ENCODE measurements at places on chromosomes 5 and 9.
A peak's percentile ranks its signal among the peaks of the same experiment; 100 is the strongest.

GRCh38 chr5:69492391-69492922, at the start of gene OCLN:
TSS of gene OCLN (plus strand) at chr5:69492790. CDS start at chr5:69504245, 11,455 bp downstream.
- DNase-seq: peak; percentile 85

DNA sequence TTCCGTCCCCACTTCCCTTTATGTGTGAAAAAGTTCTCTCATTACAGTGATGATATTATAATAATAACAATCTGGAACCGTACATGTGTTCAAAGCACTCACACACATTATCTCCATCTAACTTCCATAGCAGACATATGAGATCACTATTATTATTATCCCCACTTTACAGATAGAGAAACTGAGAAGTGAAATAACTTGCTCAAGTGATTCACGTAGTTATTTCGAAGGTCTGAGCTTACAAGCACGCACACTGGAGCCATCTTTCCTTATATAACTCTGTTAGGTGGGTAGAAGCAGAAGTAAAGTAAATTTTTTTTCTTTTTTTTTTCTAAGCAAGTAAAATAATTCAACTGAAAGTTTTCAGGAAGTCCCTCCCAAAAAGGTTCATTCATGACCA, 62.9 kb upstream of the PTGER4 start:
- DNase-seq: no peak

DNA sequence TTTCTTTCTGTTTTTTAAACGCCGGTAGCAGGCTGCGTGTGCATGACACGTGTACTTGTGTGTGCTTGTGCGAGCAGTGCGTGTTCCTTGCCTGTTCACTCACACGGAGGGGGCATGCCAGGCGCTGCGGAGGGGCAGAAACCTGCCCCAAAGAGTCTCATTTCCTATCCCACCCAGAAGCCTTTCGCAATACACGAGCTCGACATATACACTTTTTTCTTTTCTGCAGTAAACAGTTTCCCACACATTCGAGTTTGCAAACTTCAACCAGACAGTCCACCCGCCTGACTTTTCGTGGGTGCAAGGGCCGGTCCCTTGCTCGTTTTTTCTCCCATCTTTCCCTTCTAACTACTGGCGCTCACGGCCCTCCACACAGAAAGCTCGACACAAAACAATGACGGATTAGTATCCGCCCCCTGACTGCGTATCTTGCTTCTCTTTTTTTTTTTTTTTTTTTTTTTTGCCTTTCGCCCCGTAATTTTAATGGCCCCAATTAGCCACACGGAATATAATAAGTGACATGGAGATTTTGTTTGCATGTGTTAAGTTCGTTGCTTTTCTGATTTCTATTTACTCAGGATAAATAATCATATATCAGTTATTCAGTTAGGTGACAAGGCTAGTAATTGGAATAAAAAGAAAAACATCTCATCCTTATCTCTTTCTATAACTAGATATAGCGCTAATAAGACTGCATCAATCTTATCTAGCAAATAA, 5.3 kb upstream of the OTP start:
- DNase-seq: peak; percentile 22

GRCh38 chr9:108476574-108476973, 379.2 kb downstream of the ACTL7B start:
- no peak for DNase-seq

GRCh38 chr5:150068472-150068871, 17.9 kb downstream of the CSF1R start:
- no peak for DNase-seq

DNA sequence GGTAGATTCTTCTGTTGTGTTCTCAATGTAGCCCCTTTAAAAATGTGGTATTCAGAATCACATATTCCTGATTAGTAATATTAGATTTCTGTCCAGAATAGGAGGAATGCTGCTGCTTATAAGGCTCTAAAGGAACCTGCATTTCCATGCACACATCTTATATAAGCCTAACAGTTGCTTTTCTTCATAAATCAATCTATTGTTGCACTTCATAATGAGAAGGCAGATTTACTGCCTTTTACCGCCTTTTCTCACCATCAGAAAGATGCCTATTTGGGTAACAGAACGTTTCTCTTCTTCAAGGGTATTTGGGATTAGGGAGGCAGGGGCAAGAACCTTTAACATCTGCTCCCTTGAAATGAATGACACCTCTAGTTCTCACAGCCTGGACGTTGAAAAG, 243.4 kb downstream of the MLLT3 start:
- no peak for DNase-seq

GRCh38 chr9:4065054-4065453, 234.8 kb downstream of the GLIS3 start:
- no peak for DNase-seq

- no peak for DNase-seq
Measured at GRCh38 chr5:89229331-89230070, 346.5 kb upstream of the MEF2C start.

DNA sequence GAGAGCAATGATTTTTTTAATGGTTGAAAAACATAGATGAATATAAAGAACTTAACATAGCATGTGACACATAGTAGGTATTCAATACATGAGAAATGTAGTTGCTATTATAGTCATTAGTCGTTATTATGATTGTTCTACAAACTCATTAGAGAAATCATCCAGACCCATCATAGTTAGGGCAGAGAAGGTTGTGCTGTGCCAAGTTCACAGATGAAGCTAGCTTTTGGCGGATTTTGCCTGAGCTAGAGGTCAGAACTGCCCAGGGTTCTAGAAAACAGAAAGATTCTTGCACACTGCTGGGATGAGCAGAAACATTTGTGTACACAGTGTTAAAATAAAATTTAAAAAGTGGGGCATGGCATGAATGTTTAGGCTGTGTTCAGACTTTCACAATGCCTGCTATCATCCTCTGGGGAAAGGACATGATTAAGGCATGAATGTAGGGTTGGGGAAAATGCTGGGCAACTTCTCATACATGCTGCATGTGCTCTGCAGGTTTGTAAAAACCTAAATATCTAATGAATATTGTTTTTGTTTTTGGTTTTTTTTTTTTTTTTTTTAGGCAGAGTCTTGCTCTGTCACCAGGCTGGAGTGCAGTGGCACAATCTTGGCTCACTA, 33.3 kb upstream of the RAD23B start:
- no peak for DNase-seq

GRCh38 chr5:148965511-148966265, 97.2 kb downstream of the SH3TC2 start:
- peak; percentile 32 for DNase-seq

DNA sequence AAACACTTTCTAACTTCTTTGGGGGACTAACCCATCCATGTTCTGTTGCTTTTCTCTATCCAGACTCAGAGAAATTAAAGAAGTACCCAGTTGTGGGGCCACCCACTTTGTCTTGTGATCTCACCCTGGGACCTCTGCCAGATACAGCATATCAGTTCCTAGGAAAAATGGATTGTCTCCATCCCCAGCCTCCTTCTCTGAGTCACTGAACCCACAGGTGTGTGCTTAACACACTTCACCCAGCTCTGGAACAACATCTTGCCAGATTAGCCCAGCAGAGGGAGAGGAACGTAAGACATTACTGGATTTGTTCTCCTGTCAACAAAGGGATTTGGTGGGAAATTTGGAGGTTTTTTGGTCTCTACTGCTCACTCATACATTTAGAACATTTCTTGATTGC, 19.2 kb downstream of the FAM240B start:
- DNase-seq: no peak

GRCh38 chr5:120655828-120656435, 191.8 kb downstream of the PRR16 start:
- peak; percentile 22 for DNase-seq

DNA sequence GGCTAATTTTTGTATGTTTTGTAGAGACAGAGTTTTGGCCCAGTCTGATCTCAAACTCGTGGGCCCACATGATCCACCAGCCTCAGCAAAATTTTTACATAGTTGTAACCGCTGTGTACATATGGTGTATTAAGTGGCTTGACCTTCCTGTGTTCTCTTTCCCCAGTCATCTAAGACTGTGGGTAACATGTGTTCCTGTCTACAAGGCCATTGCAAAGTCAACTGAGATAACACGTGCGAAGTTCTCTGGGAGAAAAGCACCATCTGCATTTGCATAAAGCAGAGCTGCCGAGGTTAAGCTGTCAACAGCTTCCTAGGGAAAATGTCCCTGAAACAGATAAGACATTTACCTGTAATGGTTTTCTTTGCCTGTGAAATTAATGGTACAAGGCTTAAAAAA, 273.7 kb downstream of the FANCC start:
- no peak for DNase-seq

- DNase-seq: no peak
Measured at GRCh38 chr5:143428738-143429420, 25.4 kb upstream of the NR3C1 start.

DNA sequence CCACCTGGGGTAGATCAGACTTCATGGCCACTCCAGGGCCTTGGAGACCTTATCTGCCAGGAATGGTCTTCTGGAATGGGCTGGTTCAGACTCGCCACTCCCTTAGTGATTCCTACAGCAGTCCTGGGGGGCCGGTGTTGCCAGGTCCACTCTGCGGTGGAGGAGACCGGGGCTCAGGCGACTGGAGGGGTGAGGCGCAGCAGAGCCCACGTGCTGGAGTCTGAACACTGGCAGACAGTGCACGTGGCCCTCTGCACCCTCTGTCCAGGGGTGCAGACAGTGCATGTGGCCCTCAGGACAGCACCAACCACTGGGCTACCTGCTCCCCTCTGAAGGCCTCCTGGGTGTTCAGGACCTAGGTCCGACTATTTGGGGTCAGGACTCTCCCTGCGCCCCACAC, 94.8 kb upstream of the PHYKPL start:
- no peak for DNase-seq

DNA sequence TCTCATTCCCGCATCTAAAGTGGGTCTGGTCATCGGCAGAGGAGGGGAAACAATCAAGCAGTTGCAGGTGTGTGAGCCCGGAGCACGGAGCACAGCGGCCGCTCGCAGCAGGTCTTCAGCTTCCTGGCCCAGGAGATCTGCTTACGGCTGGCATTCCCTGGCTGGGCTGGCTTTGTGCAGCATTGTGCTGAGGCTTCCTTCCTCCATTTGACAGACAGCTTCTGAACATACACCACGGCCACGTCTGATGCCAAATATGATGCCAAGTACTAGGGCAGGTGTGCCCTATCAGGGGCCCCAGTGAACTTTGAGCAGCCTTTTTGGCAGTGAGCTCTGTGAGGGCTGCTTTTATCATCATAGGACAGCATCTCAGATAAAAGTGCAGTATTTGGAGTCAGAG, 37.1 kb downstream of the FUBP3 start:
- no peak for DNase-seq

DNA sequence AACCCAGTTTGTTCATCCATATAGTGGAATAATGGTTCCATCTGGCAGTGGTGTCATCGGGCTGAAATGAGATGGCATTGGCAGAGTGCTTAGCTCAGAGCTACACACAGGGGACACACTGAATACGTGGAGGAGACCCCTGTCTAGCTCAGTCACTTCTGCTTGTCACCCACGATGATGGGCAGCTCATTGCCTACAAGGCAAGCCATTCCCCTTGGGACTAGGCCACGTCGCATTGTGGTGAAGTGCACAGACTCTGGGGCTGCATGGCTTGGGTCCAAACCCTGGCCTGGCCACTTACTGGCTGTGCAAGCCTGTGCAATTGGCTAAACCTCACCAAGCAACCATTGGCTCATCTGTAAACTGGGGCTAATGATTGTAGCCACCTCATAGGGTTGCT, 3.2 kb upstream of the FBP1 start:
- DNase-seq: no peak

GRCh38 chr5:171055875-171056454, 194.1 kb downstream of the RANBP17 start:
- DNase-seq: no peak

DNA sequence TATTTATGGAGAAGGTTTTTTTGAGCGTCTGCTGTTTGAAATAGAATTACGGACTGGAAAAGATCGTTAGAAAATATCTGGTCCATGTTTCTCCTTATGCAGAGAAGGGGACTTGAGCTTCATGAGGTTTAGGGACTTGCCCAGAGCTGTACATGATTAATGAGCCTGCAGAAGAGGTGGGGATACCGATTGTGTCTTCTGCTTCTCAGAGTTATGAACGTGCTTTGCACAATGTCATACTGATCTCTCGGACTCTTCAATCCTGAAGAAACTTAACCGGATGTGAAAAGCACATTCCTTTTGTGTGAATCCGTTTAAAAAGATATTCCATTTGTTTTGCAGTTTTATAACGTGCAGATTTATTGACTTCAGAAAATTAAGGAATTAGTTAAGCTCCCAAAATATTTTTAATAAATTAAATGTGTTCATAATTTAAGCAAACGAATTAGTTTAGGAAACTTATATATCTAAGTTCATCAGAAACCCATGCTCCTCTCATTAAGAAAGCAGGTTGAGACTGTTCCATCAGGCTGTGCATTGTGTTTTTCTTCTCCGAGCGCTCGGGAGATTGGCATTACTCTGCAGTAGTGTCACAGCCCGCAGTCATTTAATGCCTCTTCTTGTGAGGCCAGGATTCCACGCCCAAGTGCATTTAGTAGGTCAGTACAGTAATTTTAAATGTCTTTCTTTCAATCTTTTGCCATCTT, 40.8 kb upstream of the MEF2C start:
- DNase-seq: no peak

GRCh38 chr5:111106320-111106948, 14.3 kb downstream of the WDR36 start:
- no peak for DNase-seq

DNA sequence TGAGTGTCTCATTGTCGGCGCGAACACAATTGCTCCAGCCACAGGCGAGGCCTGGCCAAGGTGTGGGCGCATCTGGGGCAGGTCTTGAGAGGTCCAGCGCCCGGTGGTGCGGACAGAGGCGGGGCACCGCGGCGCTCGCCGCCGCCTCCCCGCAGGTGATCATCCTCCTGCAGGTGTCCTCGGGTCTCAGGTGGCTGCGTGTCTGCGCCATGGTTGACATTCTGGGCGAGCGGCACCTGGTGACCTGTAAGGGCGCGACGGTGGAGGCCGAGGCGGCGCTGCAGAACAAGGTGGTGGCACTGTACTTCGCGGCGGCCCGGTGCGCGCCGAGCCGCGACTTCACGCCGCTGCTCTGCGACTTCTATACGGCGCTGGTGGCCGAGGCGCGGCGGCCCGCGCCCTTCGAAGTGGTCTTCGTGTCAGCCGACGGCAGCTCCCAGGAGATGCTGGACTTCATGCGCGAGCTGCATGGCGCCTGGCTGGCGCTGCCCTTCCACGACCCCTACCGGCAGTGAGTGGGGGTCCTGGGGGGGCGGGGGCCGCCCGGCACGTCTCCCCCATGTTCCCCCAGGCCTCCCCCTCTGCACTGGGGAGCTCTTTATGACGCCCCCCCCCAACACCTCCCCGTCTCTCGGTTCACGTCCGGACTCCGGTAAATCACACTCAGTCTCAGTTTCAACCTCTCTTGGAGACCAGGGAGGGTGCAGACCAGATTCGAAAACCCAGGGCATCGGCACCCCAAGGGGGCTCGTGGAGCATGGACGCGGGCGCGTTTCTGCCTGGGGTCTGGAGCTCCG, 446 bp downstream of the NXNL2 start:
- DNase-seq: peak; percentile 67

GRCh38 chr5:172312286-172312685, 28.7 kb upstream of the UBTD2 start:
- DNase-seq: no peak

Data from retina (tissue), 1 donor.